ENCODE measurements at places on chromosomes 5 and 9.

DNA sequence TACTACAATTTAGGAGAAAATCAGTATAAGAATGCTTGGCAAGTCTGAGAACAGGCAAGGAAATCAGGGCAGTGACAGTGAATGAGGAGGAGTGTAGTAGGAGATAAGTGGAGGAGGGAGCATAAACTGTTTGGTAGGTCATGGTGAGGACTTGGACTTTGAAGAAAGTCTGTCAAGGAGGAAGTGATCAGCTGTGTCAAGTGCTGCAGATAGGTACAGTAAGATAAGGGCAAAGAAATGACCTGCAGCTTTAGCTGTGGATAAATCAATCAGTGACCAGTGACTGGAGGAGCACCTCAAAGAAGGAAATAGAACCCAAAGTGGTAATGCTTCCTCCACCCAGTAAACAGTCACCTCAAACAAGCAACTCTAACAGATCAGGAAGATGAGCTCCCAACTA lies 106.3 kb downstream of the RAPGEF6 start:
- DNase-seq, result no peak

- no peak for DNase-seq
Observed at GRCh38 chr5:79193643-79194042, 42.3 kb upstream of the JMY start.

DNA sequence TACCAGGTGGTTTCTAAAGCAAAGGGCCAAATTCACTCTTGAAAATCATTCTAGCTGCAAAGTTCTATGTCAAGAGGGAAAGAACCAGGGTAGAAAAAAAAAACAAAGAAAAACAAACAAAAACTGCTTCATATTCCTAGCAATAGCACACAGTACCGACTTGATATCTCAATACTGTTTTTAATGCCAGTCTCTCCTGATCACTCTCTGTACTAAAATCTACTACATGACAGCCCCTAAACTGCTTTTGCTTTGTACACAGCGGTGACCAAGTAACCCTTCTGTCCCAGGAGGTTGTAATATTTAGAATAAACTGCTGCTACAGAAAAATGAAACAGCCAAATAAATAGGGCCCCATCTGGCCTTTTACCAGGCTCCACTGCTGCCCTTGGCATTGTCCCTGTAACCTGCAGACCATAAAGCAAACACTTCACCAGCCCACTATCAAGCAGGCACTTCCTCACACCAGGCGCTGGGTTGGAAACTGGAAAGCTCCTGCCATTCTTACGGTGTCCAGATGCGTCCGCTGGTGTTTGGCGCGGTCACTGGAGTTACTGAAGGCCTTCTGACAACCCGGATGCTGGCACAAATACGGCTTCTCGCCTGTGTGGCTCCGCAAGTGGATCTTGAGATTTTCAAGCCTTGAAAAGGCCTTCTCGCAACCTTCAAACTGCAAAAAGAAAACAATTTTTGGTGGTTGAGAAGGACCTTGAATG lies 363.2 kb downstream of the GLIS3 start:
- DNase-seq, result no peak

DNA sequence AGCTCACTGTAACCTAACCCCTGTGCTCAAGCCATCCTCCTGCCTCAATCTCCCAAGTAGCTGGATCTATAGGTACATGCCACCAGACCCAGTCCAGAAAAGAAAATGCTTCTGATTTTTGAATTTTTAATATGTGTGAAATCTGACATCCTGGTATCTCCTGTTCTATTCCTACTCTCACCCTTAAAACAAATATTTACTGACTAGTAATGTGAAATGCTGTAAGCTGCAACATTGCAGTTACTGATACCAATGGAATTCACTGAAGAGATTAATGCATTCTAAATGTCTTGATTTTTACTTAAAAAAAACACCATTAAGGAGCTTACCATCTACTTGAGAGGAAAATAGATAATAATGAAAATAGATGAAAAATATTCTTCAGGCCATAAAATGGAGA lies 162.7 kb upstream of the TSLP start:
- DNase-seq, result no peak

- no peak for DNase-seq
Observed at GRCh38 chr9:128499920-128500319, 4.6 kb upstream of the GLE1 start.

DNA sequence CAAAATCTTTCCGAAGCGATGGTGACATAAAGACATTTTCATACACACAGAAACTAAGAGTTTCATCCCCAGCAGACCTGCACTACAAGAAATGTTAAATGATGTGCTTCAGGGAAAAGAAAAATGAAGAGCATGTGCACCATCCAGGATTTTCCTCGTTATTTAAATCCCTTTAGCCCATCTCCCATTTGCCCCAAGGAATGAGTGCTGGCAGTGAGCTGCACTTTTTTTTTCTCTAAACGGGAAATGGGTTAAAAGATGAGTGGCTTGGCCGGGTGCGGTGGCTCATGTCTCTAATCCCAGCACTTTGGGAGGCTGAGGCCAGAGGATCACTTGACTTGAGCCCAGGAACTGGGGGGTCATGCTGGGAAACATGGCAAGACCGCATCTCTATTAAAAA lies 6.8 kb upstream of the LRRC14B start:
- no peak for DNase-seq

DNA sequence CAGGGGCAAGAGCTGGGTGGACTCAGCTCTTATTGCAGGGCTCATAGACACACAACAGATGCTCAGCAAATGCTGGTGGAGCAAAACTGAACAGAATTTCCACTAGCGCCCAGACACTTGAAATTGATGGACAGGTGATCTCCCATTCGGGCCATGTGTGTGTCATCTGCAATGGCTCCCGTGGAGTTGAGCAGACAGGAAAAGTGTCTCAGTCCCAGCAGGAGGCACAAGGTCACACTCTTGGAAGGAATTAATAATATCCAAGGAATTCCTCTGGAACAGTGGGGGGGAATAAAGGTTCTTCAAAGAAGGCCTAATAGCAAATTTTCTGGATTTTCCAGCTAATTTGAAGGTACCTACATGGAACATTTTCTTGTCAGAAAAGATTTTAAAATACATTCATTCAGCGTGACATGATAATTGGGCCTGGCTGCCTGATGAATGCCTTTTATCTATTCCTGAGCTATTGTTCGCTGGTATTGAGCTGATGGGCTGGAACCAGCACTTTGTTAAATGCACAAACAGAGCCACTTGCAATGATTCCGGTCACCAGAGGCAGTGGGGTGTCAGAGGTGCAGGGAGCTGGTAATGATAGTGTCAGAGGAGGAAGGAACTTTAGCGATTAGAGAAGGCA lies 31.5 kb upstream of the ALDH1B1 start:
- peak; percentile 66 for DNase-seq

GRCh38 chr9:106620866-106621265 lies 242.1 kb upstream of the ZNF462 start:
- DNase-seq, result no peak

GRCh38 chr9:96566498-96567202 lies 53.0 kb downstream of the CDC14B start:
- peak; percentile 42 for DNase-seq

- DNase-seq, result peak; percentile 77
Observed at GRCh38 chr5:122907276-122907675, 61.9 kb downstream of the SNX24 start.

DNA sequence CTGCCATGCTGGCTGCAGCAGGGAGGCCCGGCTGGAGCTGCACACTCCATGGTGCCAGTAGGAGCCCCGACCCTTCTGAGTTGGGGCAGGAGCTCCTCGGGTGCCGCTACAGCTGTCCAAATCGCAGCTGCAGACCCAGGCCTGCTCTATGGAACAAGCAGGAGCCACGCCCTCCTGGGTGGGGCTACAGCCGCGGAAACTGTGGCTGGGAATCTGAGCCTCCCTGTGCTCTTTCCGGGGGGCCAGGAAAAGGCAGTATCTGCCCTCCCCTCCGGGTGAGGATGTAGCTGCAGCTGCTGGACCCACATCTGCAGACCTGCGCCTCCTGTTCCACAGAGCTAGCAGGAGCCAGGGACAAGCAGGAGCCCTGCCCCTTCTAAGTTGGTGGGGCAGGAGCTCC lies 278.9 kb upstream of the ACTBL2 start:
- no peak for DNase-seq

GRCh38 chr5:171570244-171570825 lies 150.9 kb downstream of the FGF18 start:
- DNase-seq, result peak; percentile 79

GRCh38 chr9:130172161-130172857 lies at the start of gene NCS1:
TSS of gene NCS1 (plus strand) at chr9:130172404. CDS start at chr9:130172664, 260 bp downstream.
- DNase-seq, result peak; percentile 67

GRCh38 chr5:160251406-160252155 lies 22.3 kb downstream of the FABP6 start:
- no peak for DNase-seq

- no peak for DNase-seq
Observed at GRCh38 chr5:172797771-172798191, 26.8 kb upstream of the DUSP1 start.

DNA sequence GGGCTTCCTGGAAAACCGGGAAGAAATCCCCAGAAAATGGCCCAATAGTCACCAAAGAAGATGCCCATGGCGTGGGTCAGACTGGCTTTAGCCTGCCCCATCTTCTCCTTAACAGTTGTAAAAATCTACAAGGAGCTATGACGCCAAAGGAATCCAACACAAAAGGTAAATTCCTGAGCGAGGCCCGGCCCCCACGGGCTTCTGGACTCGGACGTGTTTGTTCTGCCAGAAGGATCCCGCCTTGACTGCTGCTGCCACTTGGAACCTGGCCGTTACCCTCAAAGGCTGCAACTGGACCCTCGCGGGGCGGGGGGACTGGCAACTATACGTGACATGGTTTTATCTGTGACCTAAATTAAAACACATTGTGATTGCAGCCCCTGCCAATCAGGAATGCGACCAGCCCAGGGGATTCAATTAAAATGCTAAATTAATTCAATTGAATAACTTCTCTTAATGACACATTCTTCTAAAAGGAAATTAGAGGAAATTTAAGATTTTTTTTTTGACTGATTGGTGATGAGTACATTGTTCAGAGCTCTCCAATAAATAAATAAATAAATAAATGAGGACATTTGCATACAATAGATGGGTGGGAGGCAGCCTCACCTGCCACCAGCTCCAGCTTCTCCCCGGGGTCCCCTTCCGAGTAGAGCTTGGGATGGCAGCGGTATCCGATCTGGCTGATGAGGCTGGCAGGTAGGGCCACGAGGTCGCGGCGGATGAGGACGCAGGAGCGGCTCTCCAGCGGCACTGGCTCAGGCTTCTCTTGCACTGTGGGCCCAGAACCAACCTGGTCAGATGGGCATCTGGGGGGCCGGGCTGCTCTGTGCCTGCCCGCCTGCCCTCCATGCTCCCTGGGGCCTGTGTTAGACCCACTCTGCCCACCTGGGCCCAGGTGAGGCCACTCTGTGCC lies 54.7 kb upstream of the UBAC1 start:
- no peak for DNase-seq

DNA sequence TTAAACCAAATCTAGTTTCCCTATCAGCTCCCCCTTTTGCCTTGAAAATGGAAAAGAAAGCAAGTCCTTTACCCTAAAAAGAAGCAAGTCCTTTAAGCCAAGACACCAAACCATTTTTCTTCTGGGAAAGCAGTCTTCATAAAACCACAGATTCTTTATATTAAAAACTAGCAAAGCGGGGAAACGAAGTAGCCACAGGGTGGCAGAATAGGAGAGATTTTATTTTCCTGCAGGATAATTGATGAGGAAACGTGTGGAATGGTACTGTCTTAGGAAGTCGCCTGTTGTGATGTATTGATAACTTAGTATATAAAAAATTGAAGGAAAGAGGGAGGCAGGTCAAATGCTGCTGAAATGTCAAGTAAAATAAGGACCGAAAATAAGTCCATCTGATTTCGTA lies 41.1 kb downstream of the ZNF883 start:
- peak; percentile 4 for DNase-seq

GRCh38 chr5:1484730-1485578 lies 38.8 kb downstream of the LPCAT1 start:
- DNase-seq, result no peak

GRCh38 chr9:91047993-91048607 lies 246.5 kb downstream of the SYK start:
- DNase-seq, result peak; percentile 79

DNA sequence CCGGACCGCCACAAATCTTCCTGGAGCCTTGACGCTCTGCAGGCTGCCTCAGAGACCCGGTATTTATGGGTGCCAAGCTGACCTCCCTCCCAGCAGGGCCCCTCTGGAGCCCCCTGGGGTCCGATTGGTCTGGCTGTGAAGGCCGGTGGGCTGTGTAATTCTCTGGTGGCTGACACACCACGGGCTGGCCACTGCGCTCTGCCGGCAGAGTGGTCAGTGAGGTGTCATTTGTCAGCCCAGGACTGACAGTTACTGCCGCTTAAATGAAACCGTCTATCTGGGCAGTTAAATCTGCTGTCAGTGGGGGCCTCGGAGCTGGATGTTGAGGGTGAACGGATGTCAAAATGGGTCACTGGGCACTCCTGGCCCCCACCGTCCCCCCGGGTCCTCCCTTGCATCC lies 10.7 kb downstream of the NR5A1 start:
- no peak for DNase-seq

DNA sequence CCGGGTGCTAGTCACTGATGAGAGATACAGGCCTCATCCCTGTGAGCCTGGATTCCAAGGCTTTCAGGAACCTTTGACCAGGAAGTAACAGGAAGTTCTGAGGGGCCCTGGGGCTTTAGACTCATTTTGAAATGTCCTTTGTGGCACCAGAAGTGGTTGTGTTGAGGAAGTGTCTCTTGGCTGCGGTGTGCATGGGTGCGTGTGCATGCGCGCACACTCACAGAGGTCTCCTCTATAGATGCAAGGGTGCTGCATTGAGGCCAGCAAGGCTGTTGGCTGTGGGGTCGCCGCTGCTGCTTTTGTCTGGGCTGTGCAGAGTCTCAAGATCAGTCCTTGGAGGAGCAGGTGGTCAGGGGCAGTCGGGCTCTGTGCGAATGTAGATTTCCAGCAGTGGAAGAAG lies 7.6 kb downstream of the RAB24 start:
- no peak for DNase-seq

GRCh38 chr9:90842996-90843395 lies 41.4 kb downstream of the SYK start:
- DNase-seq, result no peak

DNA sequence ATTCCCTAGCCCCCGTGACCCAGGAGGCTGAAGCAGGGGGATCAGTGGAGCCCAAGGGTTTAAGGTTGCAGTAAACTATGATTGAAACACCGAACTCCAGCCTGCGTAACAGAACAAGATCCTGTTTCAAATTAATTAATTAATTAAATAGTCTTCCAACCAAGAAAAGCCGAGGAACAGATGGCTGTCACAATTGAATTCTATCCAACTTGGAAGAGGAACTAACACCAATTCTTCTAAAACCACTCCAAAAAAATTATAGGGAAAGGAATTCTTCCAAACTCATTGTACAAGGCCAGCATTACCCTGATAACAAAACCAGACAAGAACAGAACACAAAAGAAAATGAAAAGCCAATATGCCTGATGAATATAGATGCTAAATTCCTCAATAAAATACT lies 43.4 kb upstream of the RGS7BP start:
- no peak for DNase-seq

All from fibroblast of upper back skin (primary cell).